ENCODE measurements at places on chromosomes 4 and X.
A peak's percentile ranks its signal among the peaks of the same experiment; 100 is the strongest.

GRCh38 chr4:176198316-176198903 is 3.0 kb upstream of the SPATA4 start:
- DNase-seq, result no peak

DNA sequence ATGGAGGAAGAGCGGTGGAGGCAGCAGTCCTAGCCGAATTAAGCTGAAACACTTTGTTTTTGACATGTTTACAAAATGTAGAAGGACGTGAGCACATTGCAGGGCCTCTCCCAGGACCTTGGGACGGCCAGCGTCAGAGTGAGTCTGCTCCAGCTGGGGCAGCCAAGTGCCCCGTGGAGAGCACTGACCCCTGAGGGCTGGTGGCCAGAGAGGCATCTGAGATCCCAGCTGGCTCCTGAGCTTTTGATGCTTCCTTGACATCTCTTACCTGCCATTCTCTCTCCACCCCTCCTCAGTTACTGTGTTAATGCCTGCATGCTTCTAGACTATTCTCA is 24.7 kb downstream of the NAT8L start:
- no peak for DNase-seq

DNA sequence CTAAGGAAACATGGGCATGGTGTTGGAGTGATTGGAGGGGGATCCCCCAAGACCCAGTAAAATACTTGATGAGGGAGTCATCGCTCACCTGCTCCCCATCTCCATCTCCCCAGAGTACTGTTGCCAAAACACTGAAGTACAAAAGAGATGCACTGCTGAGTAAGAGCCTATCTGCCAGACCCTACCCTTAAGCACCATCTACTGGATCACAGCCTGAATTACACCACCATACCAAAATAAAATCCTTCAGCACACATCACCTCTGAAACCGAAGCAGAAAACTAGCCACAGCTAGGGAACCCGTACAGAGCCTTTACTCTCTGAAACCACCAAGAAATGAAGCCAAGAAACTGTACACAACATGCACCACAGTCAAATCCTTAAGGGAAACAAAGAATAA is 466.3 kb upstream of the ACTRT1 start:
- DNase-seq, result peak; percentile 22

GRCh38 chr4:66187175-66187720 is 517.0 kb upstream of the EPHA5 start:
- DNase-seq, result no peak

- no peak for DNase-seq
These were observed 49.2 kb downstream of the PHKA2 start for GRCh38 chrX:18934708-18935107.

- DNase-seq, result no peak
These were observed 3.1 kb upstream of the CDKL5 start for GRCh38 chrX:18422325-18422724.

- no peak for DNase-seq
These were observed 27.2 kb downstream of the NOP14 start for GRCh38 chr4:2935762-2936743.
